Left renal pelvis (tissue), 4 donors: ENCODE measurements at places on chromosomes 6 and 20. TPM values are rescaled to one million over a fixed set of nuclear protein-coding genes. Genes with fewer than 3 reads are reported as not detected.

Gene PRRT1
- polyA plus RNA-seq: 4.2 TPM

Gene SOX4
- polyA plus RNA-seq: 138 TPM

Gene SLC35D3
- polyA plus RNA-seq: 0.07 TPM

Gene SLC22A23
- 8.9 TPM for polyA plus RNA-seq

Gene KIF6
- polyA plus RNA-seq: 4.0 TPM

Gene TFAP2D
- not detected for polyA plus RNA-seq

Gene MATN4
- polyA plus RNA-seq: 0.41 TPM

Gene DOK5
- polyA plus RNA-seq: 10.0 TPM

Gene DNAH8
- polyA plus RNA-seq: 0.77 TPM

Gene SLC13A3
- polyA plus RNA-seq: 19.8 TPM
